ENCODE measurements at places on chromosomes 12 and 14.

- no peak for DNase-seq
Observed at GRCh38 chr14:74501691-74502090, 8.1 kb downstream of the ISCA2 start.

DNA sequence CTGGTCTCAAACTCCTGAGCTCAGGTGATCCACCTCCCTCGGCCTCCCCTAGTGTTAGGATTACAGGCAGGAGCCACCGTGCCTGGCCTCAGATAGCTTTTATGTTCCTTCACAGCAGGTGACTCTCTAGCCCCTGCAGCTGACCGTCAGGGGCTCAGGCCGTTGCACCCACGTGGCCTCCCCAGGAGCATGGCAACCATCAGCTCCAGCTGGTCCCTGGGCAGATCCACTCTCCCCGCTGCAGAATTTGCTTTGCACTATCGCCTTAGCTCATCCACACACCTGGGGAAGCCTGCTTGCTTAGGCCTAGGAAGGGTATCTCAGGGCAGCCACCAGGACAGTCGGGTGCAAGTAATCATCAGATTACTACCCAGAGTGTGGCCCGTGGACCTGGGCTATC is 62.6 kb downstream of the TSPAN9 start:
- DNase-seq, result no peak

DNA sequence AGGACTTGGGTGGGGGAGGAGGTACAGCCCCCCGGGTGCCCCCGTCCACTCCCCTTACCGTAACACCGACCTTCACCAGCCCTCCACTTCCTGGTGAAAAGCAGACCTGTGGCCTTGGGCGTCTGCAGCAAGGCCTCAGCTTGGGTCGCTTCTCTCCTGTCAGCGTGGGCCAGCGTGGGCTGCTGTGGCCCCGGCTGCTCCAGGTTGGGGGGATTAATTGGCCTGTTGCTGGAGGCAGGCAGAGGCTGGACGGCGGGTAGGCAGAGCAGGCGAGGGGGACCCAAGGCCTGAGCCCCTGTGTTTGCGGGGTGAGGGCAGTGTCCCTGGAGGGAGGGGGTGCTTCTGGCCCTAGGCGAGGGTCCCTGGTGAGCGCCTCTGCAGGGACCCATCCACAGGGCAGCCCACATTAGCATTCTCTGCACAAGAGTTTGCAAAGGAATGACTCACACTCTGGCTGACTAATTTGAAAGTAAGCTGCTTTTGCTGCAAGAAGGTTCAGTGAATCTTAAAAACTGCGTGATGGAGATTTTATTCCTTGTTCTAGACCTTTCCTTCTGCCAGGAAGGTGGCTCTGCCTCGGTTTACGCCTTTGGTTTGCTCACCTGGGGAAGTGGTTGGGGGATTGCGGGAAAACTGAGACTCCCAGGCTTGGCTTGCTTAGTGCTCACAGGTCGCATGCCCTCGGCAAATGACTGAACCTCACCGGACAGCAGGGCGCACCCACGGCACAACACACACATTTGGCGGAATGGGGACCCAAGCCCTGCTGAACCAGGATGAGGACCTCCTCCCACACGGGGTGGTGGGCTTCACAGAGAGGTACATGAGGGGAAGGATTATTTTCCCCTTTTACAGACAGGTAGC is 37.9 kb upstream of the DLK1 start:
- DNase-seq, result no peak

GRCh38 chr14:63712123-63712522 is 15.7 kb downstream of the SGPP1 start:
- DNase-seq, result no peak

DNA sequence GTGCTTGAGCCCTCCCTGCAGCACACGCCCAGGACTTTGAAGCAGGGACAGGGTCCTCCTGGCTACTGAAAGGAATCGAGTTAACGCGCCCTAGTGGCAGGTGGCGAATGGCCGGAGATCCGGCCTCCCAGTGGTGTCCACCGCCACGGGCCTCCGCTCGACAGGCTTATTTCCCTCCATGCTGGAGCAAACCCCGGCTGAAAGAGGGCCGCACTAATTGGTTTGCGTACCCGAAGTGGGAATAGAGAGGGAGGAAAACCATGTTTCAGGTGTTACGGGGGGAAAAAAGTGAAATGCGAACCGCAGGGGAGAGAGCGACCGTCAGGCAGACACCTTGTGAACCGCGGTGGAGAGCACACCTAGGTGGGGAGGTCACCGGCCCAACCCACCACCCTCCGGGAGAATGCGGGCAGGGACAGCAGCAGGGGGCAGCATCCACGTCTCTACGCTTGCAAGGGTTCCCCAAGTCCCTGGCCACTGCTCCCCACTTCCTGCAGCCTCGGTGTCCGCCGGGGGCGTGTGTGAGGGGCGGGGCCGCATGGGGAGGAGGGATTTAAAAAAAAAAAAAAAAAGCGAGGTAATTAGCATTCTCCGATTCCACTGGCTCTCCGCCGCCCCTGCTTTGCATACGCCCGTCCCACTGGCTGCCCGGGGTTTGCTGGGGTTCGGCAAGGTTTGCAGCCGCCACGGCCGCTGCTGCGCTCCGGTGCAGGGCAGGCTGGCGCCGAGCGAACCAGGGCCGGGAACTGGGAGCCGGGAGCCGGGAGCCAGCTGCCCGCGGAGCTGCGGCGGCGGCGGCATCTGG is 224.6 kb upstream of the CRY1 start:
- DNase-seq, result peak; percentile 86

DNA sequence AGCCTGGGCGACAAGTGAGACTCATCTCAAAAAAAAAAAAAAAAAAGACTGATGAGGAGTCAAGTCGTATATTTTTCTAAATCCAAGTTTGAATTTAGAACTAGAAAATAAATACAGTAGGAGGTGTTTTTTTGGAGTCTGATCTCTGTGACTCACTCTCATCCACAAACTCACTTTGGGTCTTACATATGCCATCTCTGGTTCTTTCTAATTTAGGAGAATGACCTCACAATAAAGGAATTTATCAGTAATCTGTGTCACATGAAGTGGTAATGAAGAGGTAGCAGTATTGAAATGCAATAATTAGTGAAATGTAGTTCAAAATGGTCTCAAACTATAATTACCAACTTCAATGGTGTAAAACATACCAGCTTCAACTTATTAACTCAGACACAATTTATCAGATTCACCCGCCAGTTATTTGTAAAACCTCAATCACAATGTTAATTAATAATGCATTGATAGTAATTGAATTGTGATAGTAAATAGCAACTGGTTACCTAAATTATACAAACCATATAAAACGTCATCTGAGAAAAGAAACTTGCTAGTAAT is 4.4 kb upstream of the CFL2 start:
- DNase-seq, result no peak

- DNase-seq, result no peak
Observed at GRCh38 chr14:90608281-90608680, 207.9 kb downstream of the TTC7B start.

DNA sequence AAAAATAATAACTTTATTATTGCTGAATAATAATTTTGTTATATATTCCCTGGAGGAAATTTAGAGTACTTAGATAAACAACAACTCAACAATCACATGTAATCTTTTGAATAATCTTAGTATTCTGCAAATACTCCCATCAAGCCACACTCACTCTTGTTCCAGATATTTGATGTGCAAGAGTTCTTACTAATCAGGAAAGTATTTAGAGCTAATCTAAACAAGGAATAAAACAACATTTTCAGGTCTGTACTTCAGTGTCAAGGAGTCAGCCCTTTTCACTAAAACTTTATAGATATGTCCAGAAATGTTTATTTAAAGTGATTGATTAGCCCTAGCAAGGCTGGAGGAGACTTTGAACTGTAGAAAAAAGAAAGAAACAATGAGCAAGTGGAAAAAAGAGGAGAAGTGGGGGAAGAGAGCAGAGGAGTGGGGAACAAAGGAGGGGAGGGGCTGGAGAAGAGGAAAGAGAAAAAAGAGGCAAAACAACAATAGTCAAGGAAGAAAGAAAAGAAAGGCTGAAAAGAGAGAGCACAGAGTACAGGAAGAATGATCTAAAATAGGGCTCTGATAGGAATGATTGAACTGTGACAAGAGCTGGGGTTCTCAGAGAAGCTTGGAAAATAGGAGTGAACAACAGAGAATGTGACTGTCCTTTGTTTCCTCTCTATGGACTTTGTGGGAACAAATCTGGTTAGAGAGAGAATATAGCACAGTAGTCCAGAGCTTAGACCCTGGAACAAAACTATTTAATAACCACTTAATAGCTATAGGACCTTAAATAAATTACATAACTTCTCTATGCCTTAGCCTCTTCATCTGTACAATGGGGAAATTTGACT is 238.7 kb downstream of the AKAP6 start:
- DNase-seq, result no peak

Measured in CD4-positive, alpha-beta T cell treated with Interferon alpha-2 for 1 hour (primary cell).